Stimulated activated CD4-positive, alpha-beta T cell treated with anti-CD3 and anti-CD28 coated beads, Interleukin-4, amount 100 ng/mL, for 48 hours (primary cell): ENCODE measurements at places on chromosomes 12 and 14.

- no peak for DNase-seq
Measured at GRCh38 chr12:60475825-60476224, 880.0 kb downstream of the SLC16A7 start.

- DNase-seq, result no peak
Measured at GRCh38 chr12:108686780-108687179, 44.5 kb downstream of the CORO1C start.

DNA sequence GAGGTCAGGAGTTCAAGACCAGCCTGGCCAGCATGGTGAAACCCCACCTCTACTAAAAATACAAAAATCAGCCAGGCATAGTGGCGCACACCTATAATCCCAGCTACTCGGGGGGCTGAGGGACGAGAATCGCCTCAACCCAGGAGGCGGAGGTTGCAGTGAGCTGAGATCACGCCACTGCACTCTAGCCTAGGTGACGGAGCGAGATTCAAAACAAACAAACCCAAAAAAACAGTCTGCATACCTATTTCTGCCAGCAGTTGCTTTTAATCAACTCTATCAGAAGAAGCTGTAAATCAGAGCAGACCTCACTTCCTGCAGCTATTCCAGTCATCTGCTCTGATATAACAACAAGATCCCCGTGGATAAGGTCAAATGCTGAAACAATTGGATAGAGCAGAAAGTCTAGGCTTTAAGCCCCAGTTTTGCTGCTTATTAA lies 50.5 kb downstream of the LIMA1 start:
- DNase-seq, result no peak

GRCh38 chr12:49784756-49785409 lies 43.3 kb downstream of the NCKAP5L start:
- no peak for DNase-seq

DNA sequence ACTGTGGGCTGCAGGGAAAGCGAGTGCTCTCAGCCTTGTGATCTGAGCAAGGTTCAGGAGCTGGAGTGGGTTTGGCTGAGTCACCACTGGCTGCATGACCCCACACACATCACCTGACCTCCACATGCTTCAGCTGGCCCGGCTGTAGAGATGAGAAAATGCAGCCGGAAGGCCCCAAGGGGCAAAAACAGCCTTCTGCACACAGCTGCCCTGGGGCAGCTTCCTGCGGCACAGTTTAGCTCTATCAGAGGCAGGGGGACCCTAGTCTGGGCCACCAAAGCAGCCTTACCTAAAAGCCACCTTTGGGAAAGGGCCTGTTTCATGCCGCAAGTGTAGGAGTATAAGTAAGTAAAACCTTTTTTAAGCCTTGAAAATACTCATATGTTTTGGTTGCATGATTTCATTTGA lies 123.3 kb downstream of the SSPN start:
- DNase-seq, result no peak

DNA sequence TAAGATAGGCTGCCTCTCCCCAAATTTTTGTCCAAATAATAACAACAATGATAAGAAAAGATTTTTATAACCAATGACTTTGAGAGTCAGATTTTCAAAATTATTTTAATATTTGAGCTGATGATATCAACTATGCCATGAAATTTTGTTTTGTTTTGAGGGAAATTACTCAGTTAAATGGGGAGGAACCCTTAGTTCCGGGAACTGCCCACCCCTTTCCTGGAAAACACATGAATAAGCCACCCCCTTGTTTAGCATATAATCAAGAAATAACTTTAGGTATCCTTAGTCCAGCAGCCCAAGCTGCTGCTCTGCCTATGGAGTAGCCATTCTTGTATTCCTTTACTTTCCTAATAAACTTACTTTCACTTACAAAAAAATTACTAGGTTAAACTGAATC lies 61.4 kb downstream of the HMGA2 start:
- DNase-seq, result no peak
